ENCODE measurements at places on chromosomes 1 and 21.

DNA sequence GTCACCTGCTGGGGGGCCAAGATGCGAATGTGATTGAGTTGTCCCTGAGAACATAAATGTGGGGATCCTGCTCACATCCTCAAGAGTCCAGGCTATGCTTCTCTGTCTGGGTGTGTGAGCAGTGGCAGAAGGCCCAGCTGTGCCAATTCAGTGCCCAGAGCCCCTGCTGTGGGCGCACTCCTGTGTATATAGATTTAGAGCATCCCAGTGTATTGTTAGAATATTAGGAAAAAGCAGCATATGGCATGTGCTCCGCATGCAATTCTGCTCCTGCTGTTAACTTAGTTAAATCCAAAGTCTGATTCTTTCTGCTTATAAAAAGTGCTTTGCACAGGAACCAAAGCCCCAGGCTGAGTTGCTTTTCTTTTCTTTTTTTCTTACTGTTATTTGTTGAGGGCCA, 37.8 kb downstream of the FAM78B start:
- no peak for DNase-seq

DNA sequence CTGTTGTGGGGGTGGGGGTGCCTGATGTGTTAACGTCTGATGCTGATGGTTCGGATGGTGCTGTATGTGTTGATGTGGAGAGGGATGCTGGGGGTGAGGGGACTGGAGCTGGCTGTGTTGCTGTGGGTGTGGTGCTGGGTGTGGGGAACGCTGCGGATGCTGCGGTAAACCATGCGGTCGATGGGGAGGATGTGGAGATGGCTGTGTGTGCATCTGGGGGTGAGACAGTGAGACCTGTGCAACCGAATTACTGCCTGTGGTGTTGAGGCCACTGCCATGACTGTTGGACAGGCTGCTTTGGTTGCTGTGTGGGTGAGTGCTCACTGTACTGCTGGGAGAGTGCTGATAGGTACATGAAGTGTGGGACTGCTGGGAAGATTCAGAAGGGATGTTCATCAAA, 26.8 kb upstream of the GUCA2A start:
- no peak for DNase-seq

DNA sequence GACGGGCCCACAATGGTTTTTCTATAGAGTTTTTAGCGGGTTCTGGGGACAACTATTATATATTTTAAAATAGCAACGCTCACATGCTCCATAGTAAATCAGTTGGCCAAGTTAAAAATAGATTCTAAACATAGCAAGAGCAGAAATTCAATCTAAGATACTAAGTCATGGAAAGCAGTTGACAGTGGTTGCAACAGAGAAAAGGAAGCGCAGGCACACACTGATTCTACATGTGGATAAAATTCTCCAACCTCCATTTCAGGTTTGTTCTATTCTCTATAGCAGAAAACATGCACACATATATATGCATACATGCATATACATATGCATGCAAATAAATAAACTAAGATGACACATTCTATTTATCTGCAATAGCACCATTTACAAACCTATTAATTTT, 89.6 kb upstream of the HNRNPU start:
- no peak for DNase-seq

DNA sequence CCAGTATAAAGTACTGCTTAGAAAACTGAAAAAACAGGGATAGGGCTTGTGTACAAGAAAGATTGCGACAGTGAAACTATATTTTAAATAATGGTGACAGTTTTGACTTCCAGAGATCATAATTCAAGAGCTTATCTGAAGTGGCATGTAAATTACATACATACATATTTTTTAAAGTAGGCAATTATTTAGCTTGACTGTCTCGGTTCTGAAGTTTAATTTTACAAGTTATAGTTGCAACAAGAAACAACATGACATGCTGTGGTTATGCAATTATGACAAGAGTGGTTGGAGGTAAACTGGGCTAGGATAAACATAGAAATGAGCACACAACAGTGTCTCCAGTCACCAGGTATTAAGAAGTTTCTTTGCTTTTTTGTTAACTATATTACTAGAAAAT, 4.1 kb downstream of the C1orf21 start:
- DNase-seq, result no peak

GRCh38 chr1:99613716-99614115, 32.2 kb upstream of the PALMD start:
- no peak for DNase-seq

GRCh38 chr1:33622757-33623156, 150.3 kb downstream of the ZSCAN20 start:
- DNase-seq, result no peak

GRCh38 chr1:74818661-74819456, 85.9 kb downstream of the TYW3 start:
- no peak for DNase-seq

- no peak for DNase-seq
These were observed 74.2 kb downstream of the ATF6 start for GRCh38 chr1:161840363-161840762.

DNA sequence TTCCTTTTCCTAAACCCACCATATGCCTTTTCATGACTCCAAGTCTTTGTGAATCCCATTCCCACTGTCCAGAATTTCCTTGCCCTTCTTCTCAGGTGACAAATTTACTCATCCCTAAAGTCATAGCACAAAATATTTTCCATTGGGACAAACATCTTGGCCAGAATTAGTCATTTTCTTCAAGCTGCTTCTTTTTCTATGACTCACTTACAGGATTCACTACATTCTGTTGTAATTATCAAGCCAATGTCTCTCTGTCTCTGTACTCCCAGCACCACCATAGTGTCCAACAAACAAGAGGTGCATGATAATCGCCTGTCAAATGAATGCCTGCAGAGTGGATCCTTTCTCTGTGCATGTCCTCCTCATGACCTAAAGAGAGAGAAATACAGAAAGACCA, 37.8 kb downstream of the SGIP1 start:
- DNase-seq, result no peak

DNA sequence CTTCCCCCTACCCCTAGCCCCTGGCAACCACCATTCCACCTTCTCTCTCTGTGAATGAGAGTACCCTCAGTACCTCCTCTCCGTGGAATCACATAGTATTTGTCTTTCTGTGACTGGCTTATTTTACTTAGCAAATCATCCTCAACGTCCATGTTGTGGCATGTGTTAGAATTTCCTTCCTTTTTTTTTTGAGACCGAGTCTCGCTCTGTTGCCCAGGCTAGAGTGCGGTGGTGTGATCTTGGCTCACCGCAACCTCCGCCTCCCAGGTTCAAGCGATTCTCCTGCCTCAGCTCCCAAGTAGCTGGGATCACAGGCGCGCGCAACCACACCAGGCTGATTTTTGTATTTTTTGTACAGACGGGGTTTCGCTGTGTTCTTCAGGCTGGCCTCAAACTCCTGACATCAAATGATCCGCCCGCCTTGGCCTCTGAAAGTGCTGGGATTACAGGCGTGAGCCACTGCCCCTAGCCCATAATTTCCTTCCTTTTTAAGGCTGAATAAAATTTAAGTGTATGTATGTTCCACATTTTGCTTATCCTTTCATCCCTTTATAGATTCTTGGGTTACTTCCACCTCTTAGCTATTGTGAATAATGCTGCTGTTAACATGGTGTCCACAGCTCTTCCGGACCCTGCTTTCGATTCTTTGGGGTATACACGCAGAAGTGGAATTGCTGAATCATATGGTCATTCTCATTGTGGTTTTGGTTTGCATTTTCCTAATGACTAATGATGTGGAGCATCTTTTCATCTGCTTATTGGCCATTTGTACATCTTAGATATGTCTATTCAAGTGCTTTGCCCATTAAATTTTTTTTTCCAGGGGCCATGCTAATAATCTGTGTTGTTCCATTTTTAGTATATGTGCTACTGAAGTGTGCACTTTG, 32.3 kb downstream of the ERRFI1 start:
- no peak for DNase-seq

DNA sequence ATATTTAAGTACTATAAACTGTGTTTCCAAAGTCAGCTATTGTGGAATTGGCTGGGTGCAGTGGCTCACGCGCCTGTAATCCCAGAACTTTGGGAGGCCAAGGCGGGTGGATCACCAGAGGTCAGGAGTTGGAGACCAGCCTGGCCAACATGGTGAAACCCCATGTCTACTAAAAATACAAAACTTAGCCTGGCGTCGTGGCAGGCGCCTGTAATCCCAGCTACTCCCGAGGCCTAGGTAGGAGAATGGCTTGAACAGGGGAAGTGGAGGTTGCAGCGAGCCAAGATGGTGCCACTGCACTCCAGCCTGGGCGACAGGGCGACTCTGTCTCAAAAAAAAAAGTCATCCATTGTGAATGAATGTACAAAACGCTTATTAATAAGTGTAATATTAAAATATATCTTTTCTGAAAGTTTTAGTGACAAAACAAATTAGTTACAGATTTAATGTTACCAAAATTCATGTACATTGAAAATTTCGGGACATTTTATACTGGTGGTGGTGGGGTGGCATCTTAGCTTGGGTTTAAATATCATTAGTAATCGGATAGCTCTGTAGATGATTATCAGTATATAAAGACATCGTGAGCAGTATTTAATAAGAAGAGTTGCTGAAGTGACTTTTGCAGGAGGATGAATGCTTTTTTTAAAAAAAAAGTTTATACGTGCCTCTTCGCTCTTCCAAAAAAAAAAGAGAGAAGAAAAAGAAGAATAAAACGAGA, 503 bp upstream of the SRSF11 start:
- DNase-seq, result no peak

- DNase-seq, result no peak
These were observed 8.9 kb upstream of the VWA5B1 start for GRCh38 chr1:20281801-20282200.

DNA sequence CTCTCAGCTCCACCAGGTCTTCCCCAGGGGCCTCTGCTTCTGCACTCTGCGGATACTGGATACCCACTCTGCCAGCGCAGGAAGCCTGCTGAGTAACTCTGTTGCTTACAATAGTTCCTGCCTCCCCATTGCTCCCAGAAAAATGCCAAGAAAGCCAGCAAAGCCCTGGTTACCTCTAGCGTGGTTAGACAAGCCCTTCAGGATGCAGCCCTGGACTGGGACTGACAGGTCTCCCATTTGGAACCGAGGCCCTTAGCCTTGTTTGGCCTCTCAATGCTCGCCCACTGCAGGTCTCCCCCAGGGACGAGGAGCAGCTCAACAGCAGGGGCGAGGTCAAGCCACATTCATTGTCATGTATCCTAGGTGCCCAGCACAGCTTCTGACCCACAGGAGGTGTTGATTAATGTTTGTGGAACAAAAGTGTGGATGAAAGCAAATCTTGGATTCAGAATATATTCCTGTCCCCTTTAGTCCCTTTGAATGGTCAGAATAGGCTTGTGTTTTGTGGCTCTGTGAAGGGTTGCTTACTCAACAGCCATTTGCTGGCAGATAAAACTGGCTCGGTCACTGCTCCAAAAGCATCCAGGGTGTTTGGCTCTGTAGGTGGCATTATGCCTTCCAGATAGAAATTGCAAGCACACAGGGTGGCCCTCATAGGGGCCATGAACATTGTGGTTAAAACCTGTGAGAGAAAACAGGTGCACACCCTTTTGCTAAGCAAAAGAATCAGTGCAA, 58.9 kb downstream of the C1orf198 start:
- DNase-seq, result no peak

- no peak for DNase-seq
These were observed 1.4 kb downstream of the GPR161 start for GRCh38 chr1:168135116-168135920.

GRCh38 chr1:29569971-29570634, 333.8 kb downstream of the PTPRU start:
- DNase-seq, result no peak

GRCh38 chr1:8910331-8910730, 31.8 kb upstream of the ENO1 start:
- DNase-seq, result no peak

DNA sequence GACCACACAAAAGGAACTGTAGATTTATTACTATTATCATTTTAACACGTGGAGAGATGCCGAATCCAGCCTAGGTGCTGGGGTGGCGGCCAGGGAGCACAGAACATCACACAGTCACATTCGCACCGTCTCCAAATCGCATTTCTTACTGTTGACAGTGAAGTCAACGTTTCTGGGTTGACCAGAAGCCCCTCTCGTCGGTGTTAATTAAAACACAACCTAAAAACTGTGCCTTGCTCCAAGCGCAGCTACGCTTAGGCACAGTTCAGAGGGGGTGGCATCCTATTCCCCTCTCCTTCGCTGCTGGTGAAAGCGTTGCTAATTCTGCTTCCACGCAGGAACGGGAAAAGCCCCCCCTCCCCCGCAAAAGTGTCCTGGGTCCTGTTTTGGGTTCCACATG, 4.1 kb downstream of the RIPK4 start:
- no peak for DNase-seq

GRCh38 chr1:44089371-44090048, 29.1 kb upstream of the KLF17 start:
- DNase-seq, result no peak

DNA sequence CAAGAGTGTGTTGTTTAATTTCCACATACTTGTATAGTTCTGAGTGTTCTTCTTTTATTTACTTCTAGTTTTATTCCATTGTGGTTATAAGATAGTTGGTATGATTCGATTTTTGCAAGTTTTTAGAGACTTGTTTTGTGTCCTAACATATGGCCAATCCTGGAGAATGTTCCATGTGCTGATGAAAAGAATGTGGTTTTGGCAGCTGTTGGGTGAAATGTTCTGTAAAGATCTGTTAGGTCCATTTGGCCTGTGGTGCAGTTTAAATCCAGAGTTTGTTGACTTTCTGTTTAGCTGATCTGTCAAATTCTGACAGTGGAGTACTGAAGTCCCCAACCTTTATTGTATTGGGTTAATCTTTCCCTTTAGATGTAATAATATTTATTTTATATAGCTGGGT, 19.5 kb upstream of the TIPRL start:
- DNase-seq, result no peak

DNA sequence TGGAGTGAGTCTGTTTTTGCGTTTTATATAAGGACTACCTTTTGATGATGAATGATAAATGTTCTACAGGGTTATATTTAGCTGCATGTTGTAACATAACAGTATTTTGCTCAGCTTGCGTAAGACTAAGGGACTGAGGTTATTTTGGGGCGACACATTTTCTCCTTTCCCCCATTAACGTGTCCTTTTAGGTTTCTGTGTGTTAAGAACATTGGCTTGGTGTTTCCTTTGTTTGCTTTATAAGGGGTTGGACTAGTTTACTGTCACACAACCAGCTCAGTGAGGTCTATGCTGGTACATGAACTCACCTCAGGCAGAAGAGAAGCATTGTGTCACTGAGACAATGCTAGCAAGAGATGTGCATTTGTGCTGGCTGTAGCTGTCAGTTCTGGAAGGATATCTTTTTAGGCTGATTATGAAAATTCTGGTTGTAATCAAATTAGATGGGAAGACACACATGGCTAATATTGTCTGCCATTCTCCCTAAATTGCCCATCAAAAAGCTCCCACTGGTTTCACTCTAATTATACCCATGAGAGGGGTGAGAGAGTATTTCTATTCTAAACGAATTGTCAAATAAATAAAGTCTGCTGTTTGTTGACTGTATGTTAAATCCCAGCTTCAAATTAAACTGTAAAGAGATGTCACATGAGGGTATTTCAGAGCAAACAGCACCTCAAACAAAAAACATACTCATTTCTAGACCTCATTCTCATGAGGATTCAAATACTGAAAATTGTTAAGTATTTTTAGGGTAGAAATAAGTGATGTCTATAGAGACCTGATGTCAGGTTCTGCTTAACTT, 62.6 kb downstream of the CDC14A start:
- no peak for DNase-seq

- peak; percentile 77 for DNase-seq
These were observed 101.8 kb downstream of the NFIA start for GRCh38 chr1:61184040-61184713.

GRCh38 chr1:207230441-207230840, 91.0 kb upstream of the CD55 start:
- no peak for DNase-seq

GRCh38 chr1:8474369-8474768, 156.5 kb downstream of the SLC45A1 start:
- no peak for DNase-seq
